ENCODE measurements at places on chromosomes 4 and X.
A peak's percentile ranks its signal among the peaks of the same experiment; 100 is the strongest.

DNA sequence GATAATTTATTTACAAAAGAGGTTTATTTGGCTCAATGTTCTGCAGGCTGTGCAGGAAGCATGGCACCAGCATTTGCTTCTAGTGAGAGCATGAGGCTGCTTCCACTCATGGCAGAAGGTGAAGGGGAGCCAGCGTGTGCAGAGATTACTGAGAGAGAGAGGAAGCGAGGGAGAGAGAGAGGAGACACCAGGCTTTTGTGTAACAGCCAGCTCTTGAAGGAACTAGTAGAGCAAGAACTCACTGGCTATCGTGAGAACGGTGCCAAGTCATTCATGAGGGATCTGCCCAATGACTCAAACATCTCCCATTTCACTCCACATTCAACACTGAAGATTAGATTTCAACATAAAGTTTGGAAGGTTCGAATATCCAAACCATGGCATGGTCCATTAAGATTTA lies 12.7 kb downstream of the GUCY1A1 start:
- DNase-seq = no peak

DNA sequence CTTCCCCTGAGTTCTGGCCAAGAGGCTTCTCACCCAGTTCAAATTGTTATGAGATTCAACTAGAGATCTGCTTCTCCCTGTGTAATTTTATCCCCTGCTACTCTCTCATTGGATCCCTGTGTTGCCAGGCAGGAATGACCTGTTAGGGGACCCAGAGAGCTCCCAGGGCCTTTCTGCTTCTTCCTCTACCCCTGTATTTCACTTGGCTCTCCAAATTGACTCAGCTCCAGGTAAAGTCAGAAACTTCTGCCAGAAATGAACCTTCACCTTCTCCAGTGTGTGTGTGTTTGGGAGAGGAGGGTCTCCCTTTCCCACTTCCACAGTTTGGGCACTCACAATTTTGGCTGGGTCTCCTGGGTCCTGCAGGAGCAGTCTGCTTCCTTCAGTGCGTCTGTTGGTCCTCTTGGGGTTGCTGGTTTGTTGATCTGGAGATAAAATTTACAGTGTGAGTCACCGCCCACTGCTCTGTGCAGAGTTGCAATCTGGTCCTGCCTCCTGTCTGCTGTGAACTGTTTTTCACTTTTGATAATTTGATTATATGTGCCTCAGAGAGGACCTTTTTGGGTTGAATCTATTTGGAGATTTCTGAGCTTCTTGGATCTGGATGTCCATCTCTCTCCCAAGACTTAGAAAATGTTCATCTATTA lies 112.4 kb upstream of the EDA2R start:
- DNase-seq = no peak

DNA sequence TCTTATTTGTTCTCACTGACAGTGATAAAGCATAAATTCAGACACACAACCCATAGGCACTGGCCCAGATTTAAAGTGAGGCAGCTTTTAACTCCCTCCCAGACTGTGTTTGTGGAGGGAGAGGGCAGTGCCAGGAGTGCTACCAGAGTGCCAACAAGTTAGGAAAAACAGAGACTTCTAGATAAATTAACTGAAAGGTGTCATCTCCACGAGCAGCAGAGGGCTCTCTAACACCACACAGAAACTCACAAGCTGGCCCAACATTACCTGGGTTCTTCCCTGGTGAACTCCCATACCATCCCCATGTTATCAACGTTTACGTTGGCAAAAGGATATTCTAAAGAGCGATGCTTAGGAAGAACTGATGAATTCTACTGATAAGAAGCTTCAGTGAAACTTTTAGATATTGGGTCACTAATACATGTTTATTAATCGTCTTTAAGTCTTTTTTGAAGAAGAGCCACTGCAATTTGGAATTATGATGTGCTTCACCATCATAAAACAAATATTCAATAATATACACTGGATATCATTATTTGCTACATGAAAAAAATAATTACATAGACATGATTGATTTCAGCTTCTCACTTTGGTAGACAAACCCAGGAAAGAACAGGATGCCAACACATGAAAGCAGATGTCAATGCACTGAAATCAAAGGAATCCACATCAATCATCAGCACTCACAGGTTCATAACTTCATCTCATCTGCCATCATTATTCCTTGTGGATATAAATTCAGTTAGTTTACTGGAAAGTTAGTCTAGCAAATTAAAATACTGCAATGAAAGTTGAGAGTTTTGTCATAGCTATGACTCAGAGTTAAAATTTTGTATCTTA lies 121.2 kb upstream of the NAP1L5 start:
- DNase-seq = peak; percentile 47

GRCh38 chr4:152045807-152046571 lies 285.2 kb upstream of the GATB start:
- peak; percentile 14 for DNase-seq

- DNase-seq = no peak
Measured at GRCh38 chr4:15232366-15233263, 195.2 kb upstream of the C1QTNF7 start.

- no peak for DNase-seq
Measured at GRCh38 chrX:44244008-44244407, 99.5 kb downstream of the EFHC2 start.

DNA sequence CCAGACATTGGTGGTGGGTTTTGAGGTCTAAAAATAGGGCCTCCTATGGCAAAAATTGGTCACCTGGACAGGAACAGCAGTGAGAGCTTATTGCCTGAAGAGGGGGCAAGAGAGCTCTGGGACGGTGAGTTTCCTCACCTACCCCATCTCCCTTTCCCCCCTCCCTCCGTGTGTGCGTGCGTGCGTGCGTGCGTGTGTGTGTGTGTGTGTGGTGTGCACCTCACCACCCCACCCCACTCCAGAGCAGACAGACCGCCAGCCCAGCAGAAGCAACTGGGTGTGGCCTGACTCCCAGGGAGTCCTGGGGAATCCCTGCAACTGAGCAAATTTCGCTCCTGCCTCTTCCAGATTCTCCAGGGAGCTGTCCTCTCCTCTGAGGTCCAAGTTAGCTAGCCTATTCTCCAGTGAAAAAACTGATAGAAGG lies 44.7 kb downstream of the PRPS1 start:
- DNase-seq = peak; percentile 80

DNA sequence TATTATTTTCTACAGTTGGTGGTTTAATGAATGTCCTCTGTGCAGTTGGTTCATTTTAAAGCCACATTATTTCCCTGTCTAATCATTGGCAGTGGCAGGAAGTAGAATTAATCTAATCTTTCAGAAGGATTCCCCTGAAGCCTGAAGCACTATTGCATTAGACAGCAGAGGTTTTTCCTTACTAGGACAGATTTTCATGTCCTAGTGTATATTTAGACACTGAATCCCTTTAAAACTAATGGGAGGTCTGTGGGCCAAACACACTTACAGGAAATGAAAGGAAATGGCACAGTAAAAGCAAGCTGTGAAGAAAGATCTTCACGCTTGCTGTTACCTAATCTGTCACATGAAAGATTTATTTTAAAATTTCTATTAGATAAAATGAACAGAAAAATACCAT lies 165.2 kb downstream of the SLC39A8 start:
- no peak for DNase-seq

- DNase-seq = no peak
Measured at GRCh38 chr4:123555233-123555806, 158.7 kb downstream of the SPRY1 start.

- DNase-seq = no peak
Measured at GRCh38 chr4:178198691-178199090, 756.5 kb upstream of the AGA start.

DNA sequence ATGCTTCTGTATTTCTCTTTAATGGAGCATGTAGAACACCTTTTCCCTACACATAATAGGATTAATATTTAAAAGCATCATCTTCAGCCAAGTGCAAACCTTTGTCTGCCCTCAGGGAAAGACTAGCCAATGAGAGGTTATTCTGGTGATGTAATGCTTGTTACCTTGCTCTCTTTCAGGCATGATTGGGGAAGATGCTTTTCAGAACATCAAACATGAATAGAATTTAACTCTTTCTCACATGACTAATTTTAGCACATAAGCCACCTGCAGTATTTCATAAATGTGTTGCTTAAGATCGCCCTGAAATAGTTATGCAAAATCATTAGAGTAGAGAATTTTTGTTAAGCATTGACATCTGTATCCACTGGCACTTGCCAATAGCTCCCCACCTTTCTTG lies 10.7 kb upstream of the EPGN start:
- no peak for DNase-seq

DNA sequence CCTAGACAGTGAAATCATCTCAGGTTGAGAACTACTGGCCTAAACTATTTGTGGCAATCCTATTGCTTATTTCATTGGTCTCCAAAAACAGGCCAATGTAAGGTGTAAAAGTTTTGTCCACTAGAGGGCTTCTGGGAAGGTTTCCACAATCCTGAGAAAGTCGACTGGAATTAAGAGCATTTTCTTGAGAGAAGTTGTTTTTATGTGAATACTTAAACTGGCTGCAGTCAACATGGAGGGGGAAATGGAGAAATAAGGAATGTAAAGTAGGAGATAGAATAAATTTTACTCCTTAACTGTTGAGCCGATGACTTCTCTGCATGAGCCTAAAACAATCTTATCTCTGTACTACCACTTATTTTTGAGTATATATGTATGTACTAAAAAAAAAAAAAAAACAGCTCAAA lies 11.0 kb upstream of the EIF4E start:
- no peak for DNase-seq

DNA sequence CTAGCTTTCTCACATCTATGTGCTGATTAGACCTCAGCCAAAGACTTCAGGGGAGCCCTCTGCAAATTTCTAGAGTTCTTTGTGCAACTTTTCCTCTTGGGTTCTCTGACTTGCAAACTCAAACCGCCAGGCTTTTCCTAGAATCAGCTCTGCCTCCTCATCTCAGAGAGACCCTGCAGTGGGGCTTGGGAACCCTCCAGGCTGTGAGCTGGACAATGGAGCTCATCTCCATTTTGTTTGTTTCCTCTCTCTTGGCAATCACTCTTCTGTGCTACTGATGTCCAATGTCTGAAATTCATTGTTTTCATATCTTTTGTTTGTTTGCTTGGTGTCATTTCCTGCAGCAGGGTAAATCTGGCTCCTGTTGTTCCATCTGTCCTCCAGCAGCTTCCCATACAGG lies 33.0 kb downstream of the GYPB start:
- no peak for DNase-seq

DNA sequence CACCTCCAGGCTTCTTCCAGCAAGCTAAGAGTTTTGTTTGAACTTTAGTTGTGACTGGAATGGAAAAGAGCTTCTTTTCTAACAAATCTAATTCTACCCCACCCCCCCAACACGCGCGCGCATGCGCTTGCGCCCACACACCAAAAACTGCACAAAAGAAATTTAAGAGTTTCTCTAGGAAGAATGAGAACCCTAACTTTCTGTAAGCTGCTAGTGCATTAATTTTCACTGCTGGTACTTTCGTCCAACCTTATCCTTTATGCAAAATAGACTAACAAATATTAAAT lies 9.0 kb upstream of the INTU start:
- no peak for DNase-seq

- DNase-seq = no peak
Measured at GRCh38 chrX:85052205-85052604, 48.5 kb downstream of the APOOL start.

DNA sequence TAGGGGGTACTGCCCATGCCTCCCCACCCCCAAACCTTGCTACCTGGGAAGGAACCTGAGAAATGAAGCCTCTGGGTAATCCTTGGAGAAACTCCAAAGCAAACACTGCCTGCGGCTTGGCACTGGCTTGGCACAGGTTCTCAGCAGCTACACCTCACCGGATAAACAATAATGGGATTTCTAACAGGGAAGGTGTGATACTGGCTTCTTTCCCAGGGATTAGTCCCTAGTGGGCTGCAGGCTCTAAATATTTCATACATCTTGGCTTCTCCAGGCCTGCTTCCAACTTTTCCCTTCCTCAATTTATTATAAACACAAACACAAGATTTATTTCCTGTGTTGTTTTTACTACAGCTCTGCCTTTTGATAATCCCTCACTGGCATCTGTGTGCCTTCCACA lies 12.5 kb downstream of the SEC24D start:
- no peak for DNase-seq

- no peak for DNase-seq
Measured at GRCh38 chrX:317424-318067, 1.1 kb downstream of the GTPBP6 start.

DNA sequence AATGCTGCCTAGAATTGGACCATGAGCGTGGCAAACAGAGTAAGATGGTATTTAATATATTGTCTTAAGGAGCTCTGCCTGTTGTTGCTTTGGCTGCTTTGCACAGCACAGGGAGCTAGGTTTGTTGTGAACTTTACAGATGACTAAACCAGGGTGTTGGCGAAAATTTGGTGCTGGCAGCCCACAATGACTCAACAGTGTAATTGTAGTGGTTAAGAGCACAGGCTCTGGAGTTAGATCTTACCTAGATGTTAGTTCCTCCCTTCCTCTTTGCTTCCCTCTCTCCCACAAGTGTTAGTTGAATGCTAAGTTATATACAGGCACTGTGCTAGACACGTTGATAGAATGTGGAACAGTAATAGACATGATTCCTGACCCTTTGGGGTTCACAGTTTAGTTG lies 128.9 kb upstream of the TRPC5 start:
- no peak for DNase-seq

GRCh38 chr4:152817331-152817730 lies 37.6 kb downstream of the ARFIP1 start:
- no peak for DNase-seq

- DNase-seq = no peak
Measured at GRCh38 chr4:2103843-2104547, 44.9 kb downstream of the NAT8L start.

GRCh38 chrX:1274786-1275185 lies 6.2 kb downstream of the CSF2RA start:
- DNase-seq = no peak

GRCh38 chr4:24809815-24810405 lies 14.5 kb downstream of the SOD3 start:
- no peak for DNase-seq

DNA sequence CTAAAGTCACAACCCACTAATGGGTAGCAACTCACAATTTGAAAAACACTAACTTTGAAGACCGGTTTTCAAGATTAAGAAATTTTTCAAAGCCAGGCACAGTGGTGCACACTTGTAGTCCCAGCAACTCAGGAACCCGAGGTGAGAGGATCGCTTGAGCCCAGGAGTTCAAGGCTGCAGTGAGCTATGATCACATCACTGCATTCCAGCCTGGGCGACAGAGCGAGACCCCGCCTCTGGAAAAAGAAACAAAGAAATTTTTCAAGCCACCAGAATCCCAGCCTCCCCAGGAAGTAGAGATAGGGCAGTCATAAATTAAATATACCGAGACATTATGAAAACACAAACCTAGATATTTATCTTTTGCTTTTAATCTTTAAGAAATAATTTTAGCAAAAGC lies 13.0 kb downstream of the SMARCA1 start:
- no peak for DNase-seq

- no peak for DNase-seq
Measured at GRCh38 chrX:39418731-39419638, 617.7 kb downstream of the MID1IP1 start.

DNA sequence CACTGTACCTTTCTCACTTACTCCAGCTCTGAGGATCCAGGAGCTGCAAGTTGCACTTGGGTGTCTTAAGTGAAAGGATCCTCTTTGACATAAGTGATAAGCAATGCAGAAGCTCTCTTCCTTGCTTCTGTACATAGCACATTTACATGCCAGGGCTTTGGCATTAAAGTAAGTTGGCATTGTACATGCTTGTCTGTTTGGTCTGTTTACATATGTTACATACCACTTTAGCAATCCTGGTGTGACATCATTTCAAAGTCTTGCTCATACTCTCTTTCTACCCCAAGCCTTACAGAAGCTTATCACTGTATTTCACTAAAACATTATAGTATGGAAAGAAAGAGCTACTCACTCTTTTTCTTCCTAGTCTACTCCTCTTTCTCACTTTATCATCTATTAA lies 2548.3 kb downstream of the ARAP2 start:
- DNase-seq = no peak

All from activated gamma-delta T cell treated with Interleukin-2 at 50 U/mL for 16 hours (primary cell).